ENCODE measurements at places on chromosomes 3 and 15.

GRCh38 chr3:149623824-149624223, 34.0 kb downstream of the WWTR1 start:
- no peak for DNase-seq

DNA sequence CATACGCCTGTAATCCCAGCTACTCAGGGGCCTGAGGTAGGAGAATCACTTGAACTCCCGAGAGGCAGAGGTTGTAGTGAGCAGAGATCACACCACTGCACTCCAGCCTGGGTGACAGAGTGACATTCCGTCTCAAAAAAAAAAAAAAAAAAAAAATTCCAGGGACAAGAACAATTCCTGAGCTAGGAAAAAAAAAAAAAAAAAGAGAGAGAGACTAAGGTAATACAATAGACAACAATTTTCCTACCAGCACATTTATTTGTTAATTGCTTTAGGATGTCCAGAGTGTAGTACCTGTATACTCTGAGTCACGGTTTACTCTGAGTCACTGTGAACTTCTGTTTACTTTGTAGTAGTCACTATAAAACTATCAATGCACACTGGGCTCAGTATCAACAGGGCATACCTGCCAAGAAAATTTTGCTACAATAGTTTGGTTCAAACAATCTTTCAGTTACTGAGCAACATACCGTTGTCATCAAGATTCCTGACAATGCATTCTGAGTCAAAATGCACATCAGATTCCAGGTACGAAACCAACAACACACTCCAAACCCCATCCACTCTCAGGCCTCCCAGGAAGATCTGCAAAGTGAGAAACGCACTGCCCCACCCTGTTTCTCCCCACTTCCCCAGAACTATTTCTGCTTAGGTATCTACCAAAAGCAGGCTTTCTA, 28.3 kb downstream of the IGF2BP2 start:
- DNase-seq: no peak

GRCh38 chr3:32457971-32458471, 44.6 kb downstream of the CMTM6 start:
- DNase-seq: no peak

DNA sequence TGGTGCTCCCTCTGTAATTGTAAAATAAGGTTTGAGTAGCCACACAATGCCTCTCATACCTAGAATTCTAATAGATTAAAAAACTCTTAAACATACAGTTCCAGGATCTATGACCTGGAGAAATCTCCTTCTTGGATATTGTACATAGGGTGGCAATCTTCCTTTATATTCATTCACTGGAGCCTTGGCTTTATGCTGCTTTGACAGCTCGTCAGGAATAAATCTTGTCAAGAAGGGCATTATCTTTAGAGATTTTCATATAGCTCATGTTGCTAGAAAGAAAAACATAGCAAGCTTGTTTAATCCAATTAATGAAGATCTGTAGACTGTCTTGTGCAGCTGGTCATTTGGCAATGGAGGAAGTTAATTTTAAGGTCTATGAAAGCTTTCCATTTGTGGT, 131.1 kb downstream of the PYDC2 start:
- DNase-seq: no peak

Measured in ureter (tissue), 1 donor.